Mammary epithelial cell (primary cell): ENCODE measurements at places on chromosomes 2 and 18.

GRCh38 chr2:117825437-117825836 is 10.9 kb downstream of the DDX18 start:
- DNase-seq, result no peak

GRCh38 chr2:112795774-112796173 is 11.5 kb upstream of the IL1A start:
- peak; percentile 94 for DNase-seq

DNA sequence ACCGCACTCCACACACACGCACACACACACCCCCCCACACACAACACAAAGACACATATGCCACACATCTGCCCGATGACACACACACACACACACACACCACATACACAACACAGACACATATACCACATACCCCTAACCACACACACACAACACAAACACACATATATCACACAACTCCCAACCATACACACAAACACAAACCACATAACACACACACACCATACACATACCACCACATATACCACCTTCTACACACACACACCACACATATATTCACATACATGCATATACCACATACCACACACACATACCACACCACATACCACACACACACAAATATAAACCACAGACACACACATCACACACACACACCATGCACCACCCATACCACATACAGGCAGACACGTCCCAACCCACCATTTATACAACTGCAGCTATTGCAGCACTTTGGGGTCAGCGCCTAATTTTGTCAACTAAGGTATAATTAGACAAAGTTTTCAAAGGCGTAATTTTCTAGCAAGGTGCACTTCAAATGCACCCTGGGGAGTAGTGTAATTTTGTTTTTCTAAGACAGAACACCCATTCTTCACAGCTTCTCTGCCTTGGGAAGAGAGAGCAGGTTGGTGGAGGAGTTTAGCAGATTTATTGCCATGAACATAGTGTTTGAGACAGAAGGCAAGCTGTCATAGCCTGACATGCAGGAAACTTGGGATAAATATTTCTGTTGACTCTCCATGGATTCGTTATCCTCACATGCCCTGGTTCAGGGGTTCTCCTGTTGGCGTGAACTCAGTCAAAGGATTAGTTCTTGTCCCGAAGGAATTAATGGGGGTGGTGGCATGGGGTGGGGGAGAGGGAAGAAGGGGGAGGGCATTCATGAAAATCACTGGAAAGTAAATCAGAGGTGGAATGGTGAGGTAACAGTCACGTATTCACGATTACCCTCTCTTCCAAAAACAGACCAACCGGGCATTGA is 416.1 kb downstream of the LPIN1 start:
- DNase-seq, result no peak

GRCh38 chr2:5374762-5375161 is 317.4 kb upstream of the SOX11 start:
- no peak for DNase-seq

DNA sequence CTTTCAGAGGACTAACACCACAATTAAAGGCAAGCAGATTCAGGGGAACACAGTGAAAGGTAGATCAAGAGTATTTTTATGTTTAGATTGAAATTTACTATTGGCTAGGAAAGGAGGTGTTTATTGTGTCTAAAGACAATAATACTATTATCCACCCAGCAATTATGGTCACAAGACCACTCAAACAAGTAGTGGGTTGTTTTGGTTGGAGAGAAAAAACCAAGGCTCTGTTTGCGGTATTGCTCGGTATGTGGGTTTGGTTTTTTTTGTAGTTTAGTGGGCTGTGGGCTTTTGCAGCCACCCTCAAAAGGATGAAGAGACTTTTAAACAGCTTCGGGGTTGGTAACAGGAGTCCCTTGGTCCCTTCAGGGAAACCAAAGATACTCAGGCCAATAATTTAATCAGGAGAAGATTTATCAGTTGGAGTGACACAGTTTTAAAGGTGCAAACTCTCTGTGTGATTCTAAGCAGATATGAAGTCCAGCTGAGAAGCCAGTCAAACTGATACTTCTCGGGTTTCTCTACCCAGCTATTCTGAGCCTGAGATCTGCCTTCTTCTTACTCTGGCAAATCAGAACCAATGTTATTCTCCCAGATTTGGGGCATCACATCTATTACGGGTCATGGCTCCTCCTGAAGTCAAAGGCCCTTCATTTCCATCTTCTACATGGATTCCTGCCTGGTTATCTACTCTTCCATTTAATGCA is 55.3 kb downstream of the DCC start:
- DNase-seq, result no peak

- no peak for DNase-seq
Observed at GRCh38 chr2:112821142-112821541, 15.4 kb downstream of the IL1B start.

DNA sequence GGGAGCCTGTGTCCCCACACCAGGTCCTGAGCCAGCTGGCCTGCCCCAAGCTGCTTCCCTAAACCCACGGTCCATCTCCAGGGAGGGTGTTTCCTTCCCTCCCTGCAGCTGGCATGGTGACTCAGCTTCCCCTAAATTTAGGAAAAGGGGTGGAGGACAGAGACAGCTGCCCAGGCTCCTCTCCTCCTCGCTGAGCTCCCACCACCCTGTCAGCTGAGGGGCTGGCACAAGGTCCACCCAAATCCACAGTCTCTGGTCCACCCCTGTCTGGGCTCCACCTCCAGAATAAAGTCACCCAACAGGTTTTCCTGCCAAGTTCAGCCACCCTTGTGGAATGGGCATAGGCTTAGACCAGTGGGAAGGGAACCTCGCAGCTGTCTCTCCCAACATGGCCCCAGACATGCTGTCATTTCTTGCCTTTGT is 156.5 kb downstream of the TNS1 start:
- peak; percentile 28 for DNase-seq

- DNase-seq, result no peak
Observed at GRCh38 chr18:25434745-25435144, 82.8 kb upstream of the ZNF521 start.

GRCh38 chr2:69205076-69205475 is 182.0 kb downstream of the GFPT1 start:
- DNase-seq, result no peak

- peak; percentile 3 for DNase-seq
Observed at GRCh38 chr18:41681138-41681880, 273.7 kb upstream of the PIK3C3 start.

- DNase-seq, result no peak
Observed at GRCh38 chr2:173145454-173145853, 69.8 kb downstream of the MAP3K20 start.

DNA sequence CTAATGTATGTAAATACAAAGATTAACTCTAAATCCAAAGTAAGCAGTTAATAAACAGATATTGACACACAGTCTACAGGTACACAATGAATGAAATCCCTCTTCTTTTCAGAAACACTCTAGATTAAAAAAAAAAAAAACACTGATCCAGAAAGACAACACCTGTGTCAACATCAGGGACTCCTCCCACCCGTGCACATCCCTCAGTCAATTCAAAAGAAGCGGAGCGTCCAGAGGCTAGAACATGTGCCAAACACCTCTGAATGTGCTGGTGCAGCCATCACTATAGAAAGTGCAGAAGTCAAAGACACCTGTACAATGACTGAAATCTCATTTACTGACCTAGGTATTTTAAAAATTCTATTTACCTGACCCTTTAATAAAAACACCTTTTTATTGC is 622.6 kb upstream of the ID2 start:
- DNase-seq, result no peak

DNA sequence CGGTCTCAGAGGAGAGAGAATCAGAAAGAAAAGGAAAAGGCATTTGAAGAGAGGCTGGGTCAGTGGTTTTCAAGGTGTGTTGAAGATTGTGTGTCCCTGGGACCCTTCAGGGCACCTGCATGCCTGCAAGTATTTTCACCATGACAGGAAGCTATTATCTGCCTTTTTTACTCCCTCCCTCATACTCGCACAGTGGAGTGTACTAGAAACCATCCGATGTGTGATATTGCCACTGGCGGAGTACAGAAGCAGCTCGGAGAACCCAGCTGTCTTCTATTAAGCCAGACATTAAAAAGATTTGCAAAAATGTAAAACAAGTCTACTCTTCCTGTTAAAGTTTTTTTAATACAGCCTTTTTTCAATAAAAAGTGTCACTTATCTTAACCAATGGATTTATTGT is 33.7 kb upstream of the RFX8 start:
- DNase-seq, result no peak

GRCh38 chr2:197913084-197913483 is 108.7 kb downstream of the PLCL1 start:
- no peak for DNase-seq

DNA sequence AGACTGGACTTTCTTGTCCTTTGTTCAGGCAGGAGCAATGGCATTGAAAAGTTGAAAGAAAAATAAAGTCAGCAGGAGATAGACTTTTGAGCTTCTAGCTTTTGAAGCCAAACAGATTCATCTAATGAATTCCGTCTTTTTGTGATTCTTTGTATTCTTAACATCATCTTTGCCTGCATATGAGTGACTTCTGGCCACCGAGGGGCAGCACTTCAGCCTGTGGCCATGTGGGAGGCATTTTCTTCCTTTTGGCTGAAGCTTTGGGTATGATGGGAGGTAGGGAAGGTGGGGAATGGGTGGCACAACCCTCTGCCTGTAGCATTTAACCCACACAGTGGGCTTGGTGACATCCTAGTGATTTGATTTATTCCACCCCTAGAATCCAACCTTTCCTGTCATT is 220.6 kb downstream of the SETBP1 start:
- DNase-seq, result no peak

DNA sequence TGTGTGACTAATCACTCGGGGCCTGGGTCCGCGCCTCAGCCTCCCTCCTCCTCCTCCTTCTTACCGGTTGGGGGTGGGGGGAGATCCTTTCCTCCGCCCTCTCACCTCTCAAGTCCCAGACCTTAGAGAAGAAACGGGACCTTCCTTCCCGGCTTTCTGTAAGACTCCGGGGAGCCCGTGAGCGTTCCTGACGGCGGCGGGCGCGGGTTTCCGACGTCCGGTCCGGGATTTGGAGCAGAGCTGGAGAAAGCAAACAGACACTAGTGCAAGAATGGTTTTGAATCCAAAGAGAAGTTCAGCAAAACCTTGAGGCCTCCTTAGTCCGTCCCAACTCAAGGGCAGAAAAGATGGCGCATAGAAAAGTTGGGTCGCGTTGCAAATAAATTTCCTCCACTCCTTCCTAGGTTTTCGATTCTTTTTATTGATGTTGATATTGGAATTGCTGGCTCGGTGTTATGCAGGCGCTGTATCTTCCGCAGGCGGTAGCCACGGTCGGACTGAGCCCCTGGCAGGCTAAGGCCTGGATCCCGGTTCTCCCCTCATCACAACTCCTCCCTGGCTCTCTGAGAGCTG is 2.0 kb downstream of the DLX1 start:
- no peak for DNase-seq

DNA sequence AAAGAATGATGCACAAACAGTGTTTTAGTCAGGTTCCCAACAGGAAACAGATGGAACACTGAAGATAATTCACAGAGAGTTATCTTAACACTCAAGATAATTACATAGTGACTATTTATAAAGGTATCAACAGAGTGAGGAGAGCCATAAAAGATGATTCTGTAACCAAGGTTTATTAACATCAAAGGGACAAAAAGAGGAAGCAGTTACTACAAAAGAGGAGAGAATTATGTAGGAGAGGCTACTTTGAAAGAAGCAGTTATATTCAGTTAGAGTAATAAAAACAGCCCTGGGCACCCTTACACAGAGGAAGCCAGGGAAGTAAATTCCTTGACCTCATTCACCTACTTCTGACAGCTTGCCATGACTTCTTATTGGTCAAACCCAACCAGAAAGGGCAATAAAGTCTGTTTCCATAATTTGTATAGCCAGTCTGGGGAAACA is 326.5 kb upstream of the SLC39A10 start:
- DNase-seq, result no peak

DNA sequence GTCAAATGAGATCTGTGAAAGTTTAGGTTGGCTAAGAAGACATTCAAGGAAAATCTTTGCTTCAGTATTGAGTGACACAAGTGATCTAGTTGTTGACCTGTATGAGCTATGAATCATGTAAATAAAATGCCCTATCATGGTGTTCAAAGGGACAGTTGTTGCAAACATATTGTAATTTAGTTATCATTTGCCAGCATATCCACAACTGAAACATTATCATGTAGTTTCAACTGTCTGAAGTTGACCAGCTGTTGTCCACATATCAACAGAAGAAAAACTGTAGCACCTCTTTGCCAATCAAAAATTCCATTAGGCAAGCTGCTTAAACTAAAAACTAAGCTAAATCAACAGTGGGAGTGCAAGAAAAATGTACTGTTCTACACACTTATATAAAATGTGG is 527.1 kb upstream of the NRXN1 start:
- DNase-seq, result no peak

DNA sequence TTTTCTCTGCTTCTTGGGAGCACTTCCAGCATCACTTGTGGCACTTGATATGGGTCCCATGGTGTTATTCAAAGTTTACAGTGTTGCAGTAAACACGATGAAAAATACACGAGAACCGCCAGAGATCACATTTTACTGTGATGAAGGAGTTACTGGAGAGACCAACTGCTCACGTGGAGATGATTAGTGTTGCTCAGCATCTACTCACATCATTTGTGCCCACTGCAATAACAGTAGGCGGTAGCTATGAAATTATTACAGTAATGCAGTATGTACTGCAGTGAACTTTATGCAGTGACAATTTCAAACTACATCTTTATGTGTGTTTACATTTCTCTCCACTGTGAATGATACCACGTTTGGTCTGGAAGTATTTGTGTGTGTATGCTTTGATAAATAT is 93.5 kb downstream of the SLC4A3 start:
- no peak for DNase-seq

- no peak for DNase-seq
Observed at GRCh38 chr2:201322772-201323171, 34.4 kb downstream of the FLACC1 start.

DNA sequence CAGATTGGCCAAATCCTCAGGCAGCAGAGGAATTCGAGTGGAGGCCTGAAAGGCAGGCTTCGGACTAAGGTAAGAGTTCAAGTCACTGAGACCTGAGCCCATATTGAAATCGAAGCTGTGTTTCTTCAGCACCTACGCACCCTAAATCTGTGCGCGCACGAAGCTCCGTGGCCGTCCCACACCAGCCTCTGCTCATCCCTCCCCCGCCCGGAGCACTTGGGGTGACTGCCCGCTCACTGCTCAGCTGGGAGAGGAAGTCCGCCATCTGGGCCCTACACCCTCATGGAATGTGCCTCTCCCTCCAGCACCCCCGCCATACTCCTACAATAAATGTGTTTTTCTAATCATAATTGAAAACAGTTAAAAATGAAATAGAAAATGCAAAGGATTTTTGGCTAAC is 734.5 kb downstream of the GALR1 start:
- DNase-seq, result no peak

- no peak for DNase-seq
Observed at GRCh38 chr2:176449852-176450251, 180.6 kb downstream of the MTX2 start.

DNA sequence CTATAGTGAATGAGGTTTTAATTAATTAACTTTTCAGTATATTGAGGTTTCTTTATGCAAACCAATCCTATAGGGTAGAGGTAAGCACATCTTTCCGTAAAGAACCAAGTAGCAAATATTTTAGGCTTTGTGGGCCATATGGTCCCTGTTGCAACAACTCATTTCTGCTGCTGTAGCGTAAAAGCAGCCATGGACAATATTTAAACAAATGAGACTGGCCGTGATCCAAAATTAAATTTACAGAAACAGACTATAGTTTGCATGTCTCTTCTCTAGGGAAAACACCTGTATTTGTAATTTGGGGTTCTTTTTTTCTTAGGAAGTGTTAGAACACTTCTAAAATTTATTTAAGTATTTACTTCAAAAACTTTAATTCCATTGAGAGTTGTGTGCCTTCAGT is 104.3 kb downstream of the KYNU start:
- DNase-seq, result no peak

- no peak for DNase-seq
Observed at GRCh38 chr2:88489181-88489580, 36.7 kb upstream of the FOXI3 start.

- no peak for DNase-seq
Observed at GRCh38 chr2:101879466-101879865, 112.3 kb upstream of the IL1R2 start.
